SW480 (cell line): ENCODE measurements at places on chromosomes 4 and X.
A peak's percentile ranks its signal among the peaks of the same experiment; 100 is the strongest.

DNA sequence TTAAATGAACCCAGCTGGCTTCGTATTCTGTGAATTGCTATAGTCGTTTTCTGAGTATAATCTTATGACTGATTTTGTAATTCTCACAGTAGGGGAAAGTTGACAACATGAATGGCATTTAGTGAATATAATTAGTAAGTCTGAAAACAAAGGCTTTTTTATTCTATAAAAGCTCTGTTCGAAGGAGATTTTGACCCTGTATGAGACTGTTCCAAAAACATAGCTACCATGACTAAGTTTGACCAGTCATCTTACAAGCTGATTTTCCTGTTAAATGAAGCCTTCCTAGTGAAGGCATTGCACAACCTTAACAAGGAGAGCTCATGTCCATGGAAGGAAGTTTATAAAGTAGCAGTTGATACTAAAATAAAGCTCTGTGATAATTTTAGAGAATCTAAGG, 242.3 kb downstream of the RPA4 start:
- DNase-seq, result no peak

GRCh38 chrX:30795981-30796958, 92.8 kb downstream of the TAB3 start:
- no peak for DNase-seq

DNA sequence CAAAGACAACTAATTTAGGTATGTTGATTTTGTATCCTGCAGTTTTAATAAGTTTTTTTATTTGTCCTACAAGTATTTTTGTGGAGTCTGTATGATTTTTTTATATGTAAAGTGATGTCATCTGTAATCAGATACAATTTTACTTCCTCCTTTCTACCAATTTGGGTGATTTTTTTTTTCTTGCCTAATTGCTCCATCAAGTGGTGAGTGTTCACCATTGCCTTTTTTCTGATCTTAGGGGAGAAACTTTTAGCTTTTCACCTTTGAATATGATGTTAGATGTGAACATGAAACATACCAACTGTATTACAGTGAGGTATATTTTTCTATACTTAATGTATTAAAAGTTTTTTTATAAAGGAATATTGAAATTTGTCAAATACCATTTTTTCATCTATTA, 362.3 kb downstream of the PABPC4L start:
- DNase-seq, result no peak

GRCh38 chr4:78119698-78120097, 62.6 kb downstream of the FRAS1 start:
- no peak for DNase-seq

DNA sequence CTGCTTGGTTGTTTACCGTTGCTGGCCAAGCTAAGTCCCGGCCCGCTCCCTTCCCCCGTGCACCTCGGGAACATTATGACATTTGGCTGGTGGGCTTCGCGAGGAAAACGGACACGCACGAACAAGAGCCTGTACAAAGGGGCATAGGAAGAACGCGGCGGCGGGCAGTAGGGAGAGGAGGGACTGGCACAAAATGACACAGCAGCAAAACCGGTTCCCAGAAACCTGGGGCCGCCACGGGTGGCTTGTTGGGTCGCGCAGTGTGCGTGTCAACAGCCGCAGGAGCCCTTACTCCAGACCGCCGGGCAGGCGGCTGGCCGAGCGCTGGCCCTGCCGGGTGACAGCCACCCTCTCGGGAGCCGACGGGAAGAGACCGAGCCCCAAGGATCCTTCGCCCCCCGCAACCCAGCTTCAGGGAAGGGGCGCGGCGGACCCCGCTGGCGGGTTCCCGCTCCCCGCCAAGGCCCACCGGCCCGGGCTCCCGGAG, 1.6 kb upstream of the LIN54 start:
- DNase-seq, result peak; percentile 16

DNA sequence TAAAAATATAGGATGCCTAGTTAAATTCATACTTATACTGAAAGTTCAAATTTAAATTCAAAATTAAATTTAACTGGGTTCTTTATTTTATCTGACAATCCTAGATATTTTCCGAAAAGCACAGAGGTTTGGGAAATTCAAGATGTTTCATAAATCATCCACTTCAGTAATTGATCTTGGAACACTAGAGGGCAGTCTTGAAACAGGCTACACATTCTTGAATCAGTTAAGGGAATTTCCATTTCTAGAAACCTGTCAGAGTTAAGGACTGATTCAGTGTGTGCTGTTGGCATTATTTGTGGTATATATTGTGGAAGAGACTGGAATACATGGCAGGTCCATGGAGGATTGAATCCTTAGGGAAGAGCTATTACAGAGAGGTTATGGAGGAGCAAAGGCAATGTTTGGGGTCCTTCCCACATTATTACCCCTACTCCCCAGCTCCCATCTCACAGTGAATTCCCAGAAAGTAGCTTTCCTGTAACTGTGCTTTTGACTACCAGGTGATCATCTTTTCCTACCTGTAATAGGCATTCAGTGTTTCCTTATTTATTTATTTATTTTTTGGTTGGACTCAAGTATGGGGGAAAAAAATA, 92.9 kb downstream of the EGF start:
- peak; percentile 60 for DNase-seq
